ENCODE measurements at places on chromosomes 4 and X. TPM values are rescaled to one million over a fixed set of nuclear protein-coding genes. Genes with fewer than 3 reads are reported as not detected.

Gene FRG2
- not detected for total RNA-seq

Gene CXCR3
- total RNA-seq, result 1.1 TPM

Gene PNMA6A
- total RNA-seq, result not detected

Gene MAMLD1
- 0.20 TPM for total RNA-seq

Gene TMEM35A
- 6.4 TPM for total RNA-seq

Gene ZFP42
- not detected for total RNA-seq

Gene PABPC1L2B
- total RNA-seq, result not detected

Gene POLN
- 1.8 TPM for total RNA-seq

Gene GPRASP1
- 1.2 TPM for total RNA-seq

Gene RRH
- not detected for total RNA-seq

- H3K27ac ChIP-seq, result no peak overlapping the region
- H3K4me3 ChIP-seq, result no peak overlapping the region
- H3K27me3 ChIP-seq, result no peaks in the 10 kb centered on the region
- H3K36me3 ChIP-seq, result no peaks in the 10 kb centered on the region
Observed at GRCh38 chrX:38692961-38693360, 108.3 kb upstream of the MID1IP1 start.

GRCh38 chrX:72003811-72004750 lies 93.4 kb downstream of the NHSL2 start:
- H3K27me3 ChIP-seq, result no peaks in the 10 kb centered on the region
- no peaks in the 10 kb centered on the region for H3K4me1 ChIP-seq
- no peaks in the 10 kb centered on the region for H3K36me3 ChIP-seq
- H3K4me3 ChIP-seq, result no peak overlapping the region

DNA sequence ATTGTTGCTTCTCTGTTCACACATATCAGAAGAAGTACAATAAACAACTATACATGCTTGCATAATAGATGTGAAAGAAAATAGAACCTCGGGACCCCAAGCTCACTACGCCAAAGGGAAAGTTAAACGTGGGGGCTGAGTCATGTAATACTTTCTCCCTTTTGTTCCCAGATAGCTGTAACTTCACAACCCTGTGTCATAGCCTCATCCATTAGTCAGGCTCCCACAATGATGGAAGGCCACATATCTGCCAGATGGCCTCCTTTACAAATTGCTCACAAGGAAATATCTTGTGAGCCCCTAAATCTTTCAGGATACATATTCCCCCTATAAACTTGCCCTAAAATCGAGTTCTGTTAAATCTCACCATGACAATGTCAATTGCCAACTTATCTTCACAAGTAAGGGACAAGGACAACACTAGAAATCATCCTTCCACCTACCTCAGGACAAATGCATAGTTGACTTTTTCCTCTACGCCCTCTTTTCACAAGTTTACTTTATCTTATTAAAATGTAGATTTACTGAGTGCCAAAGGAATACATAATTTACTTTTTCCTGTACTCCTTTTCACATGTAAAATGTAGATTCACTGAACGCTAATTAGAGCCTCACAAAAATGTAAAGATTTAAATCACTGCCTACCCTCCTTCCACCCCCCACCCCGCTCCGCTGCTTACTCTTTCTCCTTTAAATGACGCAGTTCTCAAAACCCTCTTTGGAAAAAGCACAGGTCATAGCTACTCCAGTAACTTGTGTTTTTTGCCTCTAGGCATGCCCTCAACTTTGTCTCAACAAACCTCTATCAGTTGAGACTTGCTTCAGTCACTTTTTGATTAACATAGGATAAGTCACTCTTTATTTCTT lies 477.1 kb downstream of the DTHD1 start:
- no peak overlapping the region for H3K4me3 ChIP-seq
- H3K27me3 ChIP-seq, result no peaks in the 10 kb centered on the region
- no peaks in the 10 kb centered on the region for H3K4me1 ChIP-seq
- DNase-seq, result no peak

DNA sequence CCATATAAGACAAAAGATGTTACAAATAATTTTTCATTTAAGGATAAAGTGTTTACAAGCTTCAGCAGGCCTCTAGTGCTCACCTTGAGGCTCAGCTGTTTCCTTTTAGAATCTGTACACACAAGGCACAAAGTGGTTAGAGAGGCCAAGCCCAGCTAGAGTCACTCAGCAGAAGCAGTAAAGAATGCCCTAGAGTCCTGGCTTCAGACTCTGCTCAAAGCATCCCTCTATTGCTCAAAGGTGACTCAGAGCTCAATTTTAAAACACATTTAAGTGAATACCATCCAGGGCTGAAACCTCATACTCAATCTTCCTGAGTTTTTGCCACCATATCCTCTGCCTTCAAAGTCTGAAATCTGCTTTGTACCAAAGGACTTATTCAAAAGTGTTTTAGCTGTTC lies 22.6 kb upstream of the PHF8 start:
- H3K27ac ChIP-seq, result no peak overlapping the region
- H3K4me1 ChIP-seq, result no peaks in the 10 kb centered on the region
- no peaks in the 10 kb centered on the region for H3K36me3 ChIP-seq
- H3K4me3 ChIP-seq, result no peak overlapping the region
- no peak for DNase-seq

DNA sequence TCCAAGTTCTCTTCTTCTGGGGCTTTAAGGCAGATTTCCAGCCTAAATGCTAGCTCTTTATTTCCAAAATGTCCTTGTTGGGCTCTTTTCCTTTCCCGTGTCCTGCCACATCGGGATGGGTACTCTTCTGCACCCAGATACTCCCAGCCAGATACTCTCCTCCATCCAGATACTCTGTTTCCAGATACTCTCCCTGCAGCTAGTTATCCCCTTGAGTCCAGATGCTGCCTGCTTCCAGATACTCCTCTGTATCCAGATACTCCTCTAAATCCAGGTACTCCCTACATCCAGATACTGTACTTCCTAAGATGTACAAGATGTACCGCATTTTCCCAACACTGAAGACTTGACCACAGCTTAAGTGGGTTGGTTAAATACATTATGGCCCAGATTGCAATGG lies 10.5 kb upstream of the XG start:
- H3K36me3 ChIP-seq, result peaks cover 27% of the 10 kb centered on the region
- H3K4me3 ChIP-seq, result no peak overlapping the region
- H3K4me1 ChIP-seq, result no peaks in the 10 kb centered on the region
- H3K27me3 ChIP-seq, result no peaks in the 10 kb centered on the region

GRCh38 chr4:182749667-182750167 lies 167.5 kb downstream of the DCTD start:
- H3K27me3 ChIP-seq, result no peaks in the 10 kb centered on the region
- no peak overlapping the region for H3K4me3 ChIP-seq
- no peaks in the 10 kb centered on the region for H3K36me3 ChIP-seq
- no peaks in the 10 kb centered on the region for H3K4me1 ChIP-seq

DNA sequence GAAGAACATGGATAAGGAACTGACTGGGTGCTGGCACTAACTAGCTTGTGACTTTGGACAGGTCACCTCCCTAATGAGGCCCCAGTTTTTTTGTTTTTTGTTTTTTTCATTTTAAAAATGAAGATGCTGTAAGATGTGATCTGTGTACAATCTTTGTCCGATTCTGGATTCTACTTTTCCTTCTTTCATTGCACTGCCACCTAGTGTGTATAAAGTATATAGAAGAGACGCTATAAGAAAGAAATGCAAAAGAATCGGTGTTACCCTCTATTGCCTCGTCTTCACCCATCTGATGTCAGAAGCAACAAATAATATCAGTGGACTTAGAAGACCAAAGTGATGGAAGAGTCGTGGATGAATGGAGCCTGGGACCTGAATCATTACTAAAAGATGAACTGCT lies 58.6 kb upstream of the P2RY10 start:
- no peak overlapping the region for H3K4me3 ChIP-seq
- no peak for DNase-seq
- H3K27me3 ChIP-seq, result no peaks in the 10 kb centered on the region

DNA sequence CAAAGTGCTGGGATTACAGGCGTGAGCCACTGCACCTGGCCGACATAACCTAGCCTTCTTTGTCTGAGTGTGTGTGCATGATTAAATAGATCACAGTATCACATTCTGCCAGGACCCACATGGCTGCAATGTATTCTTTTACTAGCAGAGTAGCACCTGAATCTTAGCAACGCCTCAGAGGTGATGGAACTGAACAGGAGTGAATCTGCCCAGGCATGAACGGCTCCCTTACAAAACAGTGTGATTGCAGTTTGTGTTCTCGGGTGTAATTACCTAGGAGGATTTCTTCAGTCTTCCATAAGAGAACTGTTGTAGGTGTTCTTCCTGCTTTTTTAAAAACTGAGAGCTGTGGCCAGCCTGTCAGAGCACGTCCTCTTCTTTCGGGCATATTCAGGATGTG lies 122.7 kb upstream of the STS start:
- no peak overlapping the region for H3K4me3 ChIP-seq
- H3K4me1 ChIP-seq, result no peaks in the 10 kb centered on the region
- no peaks in the 10 kb centered on the region for H3K36me3 ChIP-seq
- no peaks in the 10 kb centered on the region for H3K27me3 ChIP-seq
- no peak overlapping the region for H3K27ac ChIP-seq

- H3K36me3 ChIP-seq, result no peaks in the 10 kb centered on the region
- no peak overlapping the region for H3K27ac ChIP-seq
- H3K4me1 ChIP-seq, result no peaks in the 10 kb centered on the region
- DNase-seq, result no peak
Observed at GRCh38 chrX:67922966-67923365, 379.1 kb downstream of the AR start.

DNA sequence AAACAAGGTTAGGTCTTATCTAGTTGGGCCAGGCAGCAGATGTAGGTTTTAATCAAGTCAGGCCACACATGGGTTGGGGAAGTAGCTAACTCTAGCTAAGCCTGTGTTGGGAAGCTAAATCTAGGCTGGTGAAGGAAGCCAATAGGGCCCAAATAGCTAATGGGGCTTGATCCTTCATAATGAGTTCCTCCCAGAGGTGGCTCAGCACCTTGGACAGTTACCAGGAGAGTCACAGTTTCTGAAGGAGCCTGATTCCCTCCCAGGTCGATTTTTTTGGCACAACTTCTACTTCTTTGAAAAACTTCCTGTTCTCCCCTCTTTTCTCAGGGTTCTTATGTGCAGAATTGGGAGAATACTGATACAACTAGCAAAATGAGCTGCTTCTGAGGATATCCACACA lies 242.5 kb upstream of the PRPS2 start:
- no peaks in the 10 kb centered on the region for H3K36me3 ChIP-seq
- no peak overlapping the region for H3K4me3 ChIP-seq
- no peaks in the 10 kb centered on the region for H3K4me1 ChIP-seq
- H3K27ac ChIP-seq, result no peak overlapping the region

DNA sequence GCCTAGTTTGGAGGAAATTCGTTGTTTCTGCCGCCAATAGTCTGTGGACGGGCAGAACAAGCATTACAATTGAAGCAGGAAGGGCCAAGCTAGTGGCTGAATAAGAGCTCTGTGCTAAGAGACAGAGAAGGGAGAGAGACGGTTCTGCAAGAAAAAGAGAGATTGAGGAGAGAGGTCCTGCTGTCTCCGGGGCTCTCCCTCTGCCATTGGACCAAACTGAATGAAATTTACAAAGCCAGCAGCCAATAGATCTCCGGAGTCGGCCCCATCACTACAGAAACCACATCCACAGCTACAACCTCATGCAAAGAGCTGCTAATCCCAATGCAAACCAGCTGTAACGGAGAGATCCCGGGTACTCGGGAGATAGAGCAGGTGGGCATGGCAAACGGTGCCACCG lies at the start of gene NLGN4X:
NLGN4X (minus strand) TSS at position 148 of the 400 bp plus-strand sequence. CDS start 77,401 bp downstream, outside the sequence.
- no peak for DNase-seq
- H3K36me3 ChIP-seq, result no peaks in the 10 kb centered on the region
- H3K27me3 ChIP-seq, result peaks cover 13% of the 10 kb centered on the region
- H3K4me3 ChIP-seq, result no peak within 1 kb of the TSS
- H3K27ac ChIP-seq, result no peak within 1 kb of the TSS

DNA sequence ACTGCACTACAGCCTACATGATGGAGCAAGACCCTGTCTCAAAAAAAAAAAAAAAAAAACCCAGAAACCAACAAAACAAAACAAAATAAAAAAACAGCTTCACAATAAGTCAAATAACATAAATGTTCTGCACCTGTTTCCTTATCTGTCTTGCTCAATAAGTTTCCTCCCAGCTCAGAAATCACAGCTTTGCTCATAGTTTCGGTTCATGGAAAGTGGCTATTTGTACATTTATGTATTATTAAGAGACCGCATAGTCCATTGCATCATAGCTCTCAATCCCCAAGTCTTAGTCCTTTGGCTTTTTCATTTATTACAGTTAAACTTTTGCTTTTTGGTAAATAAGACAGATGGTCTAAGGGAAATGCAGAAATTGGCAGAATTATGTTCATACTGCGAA lies 24.4 kb upstream of the CFAP299 start:
- H3K36me3 ChIP-seq, result no peaks in the 10 kb centered on the region
- H3K4me1 ChIP-seq, result no peaks in the 10 kb centered on the region
- H3K4me3 ChIP-seq, result no peak overlapping the region

GRCh38 chr4:2042204-2042946 lies 16.8 kb upstream of the NAT8L start:
- DNase-seq, result peak; percentile 41
- no peaks in the 10 kb centered on the region for H3K4me1 ChIP-seq
- peak overlapping the region; percentile 56 for H3K4me3 ChIP-seq
- peaks cover 41% of the 10 kb centered on the region for H3K27me3 ChIP-seq
- peak overlapping the region; percentile 70 for H3K27ac ChIP-seq

- no peak for DNase-seq
- H3K36me3 ChIP-seq, result no peaks in the 10 kb centered on the region
- no peak overlapping the region for H3K4me3 ChIP-seq
- no peaks in the 10 kb centered on the region for H3K4me1 ChIP-seq
Observed at GRCh38 chr4:1093391-1094335, 19.7 kb downstream of the RNF212 start.

GRCh38 chrX:67543818-67544217 lies at the start of gene AR:
AR (plus strand) TSS chrX:67544021; CDS start chrX:67545147, 1,126 bp downstream.
- no peaks in the 10 kb centered on the region for H3K4me1 ChIP-seq
- peaks cover 26% of the 10 kb centered on the region for H3K27me3 ChIP-seq
- peak within 1 kb of the TSS; percentile 46 for H3K4me3 ChIP-seq
- no peak within 1 kb of the TSS for H3K27ac ChIP-seq

Measured in transverse colon (tissue), 4 donors.